ENCODE measurements at places on chromosomes 1 and 21.

DNA sequence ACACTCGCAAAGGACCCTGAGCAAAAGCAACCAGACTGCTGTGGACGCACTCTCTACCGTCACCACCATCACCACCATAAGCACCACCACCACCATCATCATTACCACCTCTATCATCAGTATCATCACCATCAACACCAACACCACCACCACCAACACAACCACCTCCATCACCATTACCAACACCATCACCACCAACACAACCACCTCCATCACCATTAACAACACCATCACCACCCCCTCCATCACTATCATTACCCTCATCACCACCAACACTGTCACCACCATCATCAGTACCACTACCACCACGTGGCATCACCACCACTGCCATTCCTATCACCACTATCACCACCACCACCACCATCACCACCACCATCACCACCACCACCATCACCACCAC, 38.8 kb upstream of the RIPK4 start:
- DNase-seq = no peak

GRCh38 chr21:25039461-25040380, 567.6 kb downstream of the MRPL39 start:
- DNase-seq = no peak

- DNase-seq = no peak
Observed at GRCh38 chr1:211920141-211920572, 89.6 kb upstream of the LPGAT1 start.

DNA sequence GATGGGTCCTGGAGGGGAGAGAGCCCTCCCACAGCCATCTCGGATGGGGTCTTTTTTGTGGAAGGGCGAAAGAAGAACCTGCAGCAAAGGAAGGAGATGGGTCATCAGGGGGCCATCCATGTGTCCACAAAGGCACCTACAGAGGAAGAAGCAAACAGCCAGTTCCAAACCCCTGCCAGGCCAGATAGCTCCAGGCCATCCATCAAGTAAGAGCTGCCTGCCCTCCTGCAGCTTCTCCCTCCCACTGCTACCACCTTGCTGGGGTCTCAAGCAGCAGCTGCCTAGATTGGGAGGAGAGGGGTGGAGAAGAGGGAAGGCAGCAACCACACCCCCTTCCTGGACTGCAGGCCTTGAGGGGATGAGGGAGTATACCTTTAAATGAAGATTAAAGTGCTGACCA, 4.5 kb downstream of the FCAMR start:
- DNase-seq = no peak

GRCh38 chr1:96962751-96963211, 241.2 kb downstream of the PTBP2 start:
- DNase-seq = no peak

Data from HFF-Myc (cell line).